ENCODE measurements at places on chromosomes 12 and 14. TPM values are rescaled to one million over a fixed set of nuclear protein-coding genes. Genes with fewer than 3 reads are reported as not detected.

Gene ABCD4
- polyA plus RNA-seq, result 50.6 TPM

Gene TAS2R8
- polyA plus RNA-seq, result not detected

Gene NPFF
- polyA plus RNA-seq, result not detected

Gene KRT71
- polyA plus RNA-seq, result not detected

Gene INSM2
- polyA plus RNA-seq, result not detected

GRCh38 chr12:72098622-72099021 is 160.0 kb downstream of the TPH2 start:
- no peak for DNase-seq

DNA sequence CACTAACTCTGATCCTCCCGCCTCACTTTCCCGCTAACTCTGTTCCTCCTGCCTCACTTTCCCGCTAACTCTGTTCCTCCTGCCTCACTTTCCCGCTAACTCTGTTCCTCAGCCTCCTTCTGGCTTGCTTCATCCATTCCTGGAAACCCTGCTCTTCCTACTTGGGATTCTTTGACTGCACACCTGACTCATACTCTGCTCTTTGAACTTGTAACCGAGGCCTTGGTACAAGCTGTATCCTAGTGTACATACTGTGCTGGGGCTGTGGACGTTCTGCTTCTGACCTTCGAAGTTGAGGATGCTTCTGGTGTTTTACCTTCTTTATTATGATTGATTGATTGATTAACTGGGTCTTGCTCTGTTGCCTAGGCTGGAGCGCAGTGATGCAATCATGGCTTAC is 63.2 kb upstream of the RD3L start:
- DNase-seq, result no peak

- DNase-seq, result no peak
These were observed 9.4 kb downstream of the DUSP16 start for GRCh38 chr12:12553208-12553785.

DNA sequence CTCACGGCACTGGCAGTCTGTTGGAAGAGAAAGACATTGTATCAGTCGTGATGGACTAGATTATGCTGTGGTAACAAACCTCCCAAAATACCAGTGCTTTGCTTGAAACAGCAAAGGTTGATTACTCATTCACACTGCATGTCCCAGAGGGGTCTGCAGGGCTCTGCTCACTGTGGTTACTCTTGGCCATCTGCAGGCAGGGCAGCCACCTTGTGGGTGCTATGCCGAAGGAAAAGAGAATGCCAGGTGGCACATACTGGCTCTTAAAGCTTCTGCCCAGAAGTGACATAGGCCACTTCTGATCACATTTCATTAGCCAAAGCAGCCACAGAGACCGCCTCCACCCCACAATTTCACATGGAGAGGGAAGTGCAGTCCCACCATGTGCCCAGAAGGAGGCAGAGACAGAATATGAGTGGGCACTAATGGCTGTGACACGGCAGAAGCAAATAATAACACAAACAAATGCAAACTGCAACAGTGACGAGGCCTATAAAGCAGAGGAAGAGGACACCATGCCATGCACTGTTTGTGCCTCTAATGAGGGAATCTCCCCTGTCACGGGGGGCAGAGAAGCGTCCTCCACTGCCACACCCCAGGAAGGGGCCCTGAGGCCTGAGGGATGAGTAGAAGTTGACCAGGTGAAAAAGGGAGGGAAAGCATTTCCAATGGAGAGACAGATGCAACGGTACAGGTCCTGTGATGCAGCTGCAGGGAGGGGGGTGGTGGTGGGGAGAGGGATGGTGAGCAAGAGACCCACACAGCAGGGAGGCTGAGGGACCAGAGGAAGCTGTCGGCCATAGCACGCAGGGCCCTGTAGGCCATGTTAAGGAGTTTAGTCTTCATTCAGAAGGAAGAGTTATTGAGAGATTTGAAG is 51.7 kb upstream of the KICS2 start:
- DNase-seq, result peak; percentile 9

DNA sequence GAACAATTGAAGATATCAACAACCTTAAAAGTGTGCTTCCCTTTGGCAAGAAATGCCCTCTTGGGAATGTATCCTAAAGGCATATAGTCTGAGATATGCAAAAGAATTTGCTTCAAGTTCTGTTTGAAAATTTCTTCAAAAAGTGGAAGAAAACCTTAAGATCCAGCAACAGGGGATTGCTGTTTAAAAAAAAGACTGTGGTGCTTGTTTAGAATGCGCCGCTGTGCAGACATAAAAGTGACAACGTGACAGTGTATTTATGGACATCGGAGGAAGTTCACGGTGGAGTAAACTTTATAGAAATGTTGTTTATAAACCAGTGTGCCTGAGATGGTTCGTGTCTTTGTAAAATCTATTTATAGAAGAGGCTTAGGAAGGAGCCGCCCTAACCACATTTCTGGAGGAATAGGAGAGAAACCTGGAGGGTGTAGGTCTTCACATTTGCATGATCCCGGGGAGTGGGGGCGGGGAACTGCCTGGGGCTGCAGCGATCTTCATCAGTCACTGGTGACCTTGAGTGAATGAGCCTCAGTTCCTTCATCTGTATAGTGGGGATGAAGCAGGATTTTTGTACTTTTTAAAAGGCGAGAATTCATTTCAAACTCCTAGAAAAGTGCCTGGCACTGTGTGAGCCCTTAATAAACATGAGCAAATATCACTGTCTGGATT is 27.5 kb downstream of the ADGRD1 start:
- DNase-seq, result no peak

- no peak for DNase-seq
These were observed 5.3 kb upstream of the SERPINA4 start for GRCh38 chr14:94555991-94556390.

- DNase-seq, result no peak
These were observed 29.4 kb downstream of the BCAT1 start for GRCh38 chr12:24919346-24920001.

Data from endothelial cell of umbilical vein (primary cell).